Cardiac ventricle fibroblast (primary cell): ENCODE measurements at places on chromosomes 12 and 14. TPM values are rescaled to one million over a fixed set of nuclear protein-coding genes. Genes with fewer than 3 reads are reported as not detected.

PAH gene
- not detected in 2 replicates for total RNA-seq

KRT75 gene
- total RNA-seq, result not detected in 2 replicates

GOLGA5 gene
- 42.9 and 49.0 TPM in 2 replicates for total RNA-seq

GPX2 gene
- not detected in 2 replicates for total RNA-seq

PRKD1 gene
- 18.7 and 23.9 TPM in 2 replicates for total RNA-seq

CD69 gene
- total RNA-seq, result not detected in 2 replicates

SIX6 gene
- not detected in 2 replicates for total RNA-seq

KRT7 gene
- total RNA-seq, result 3.4 and 6.3 TPM in 2 replicates

CISTR gene
- not detected in 2 replicates for total RNA-seq

RTN1 gene
- total RNA-seq, result 0.12 and 0.34 TPM in 2 replicates

DEGS2 gene
- not detected in 2 replicates for total RNA-seq

CCDC38 gene
- total RNA-seq, result not detected in 2 replicates

TEX22 gene
- total RNA-seq, result 0.06 and 0.44 TPM in 2 replicates

OR4E1 gene
- not detected in 2 replicates for total RNA-seq

PLXNC1 gene
- 2.9 and 5.5 TPM in 2 replicates for total RNA-seq

SLC25A47 gene
- not detected in 2 replicates for total RNA-seq
